ENCODE measurements at places on chromosomes 1 and 21.

- DNase-seq = no peak
Measured at GRCh38 chr1:105914403-105914802, 1142.1 kb upstream of the PRMT6 start.

GRCh38 chr1:227950735-227951346 lies 3.1 kb upstream of the WNT9A start:
- no peak for DNase-seq

DNA sequence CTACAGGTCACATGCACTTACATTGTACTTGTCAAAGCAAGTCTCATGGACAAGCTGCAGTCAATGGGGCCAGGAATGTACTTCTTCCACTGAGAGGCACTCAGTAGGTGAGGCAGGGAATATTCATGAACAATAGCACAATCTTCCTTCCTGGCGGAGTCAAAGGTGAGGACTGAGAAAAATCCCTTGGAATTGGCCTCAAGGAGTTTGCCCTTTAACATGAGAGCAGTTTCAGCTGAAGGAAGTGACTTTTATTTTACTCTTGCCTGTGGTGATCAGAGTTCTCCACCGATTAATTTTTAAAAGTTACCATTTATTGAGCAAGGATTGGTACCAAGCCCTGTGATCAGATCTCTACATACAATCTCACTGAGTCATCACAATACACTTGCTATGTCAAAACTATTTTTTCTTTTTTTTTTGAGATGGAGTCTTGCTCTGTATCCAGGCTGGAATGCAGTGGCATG lies 11.2 kb upstream of the AK2 start:
- DNase-seq = no peak

DNA sequence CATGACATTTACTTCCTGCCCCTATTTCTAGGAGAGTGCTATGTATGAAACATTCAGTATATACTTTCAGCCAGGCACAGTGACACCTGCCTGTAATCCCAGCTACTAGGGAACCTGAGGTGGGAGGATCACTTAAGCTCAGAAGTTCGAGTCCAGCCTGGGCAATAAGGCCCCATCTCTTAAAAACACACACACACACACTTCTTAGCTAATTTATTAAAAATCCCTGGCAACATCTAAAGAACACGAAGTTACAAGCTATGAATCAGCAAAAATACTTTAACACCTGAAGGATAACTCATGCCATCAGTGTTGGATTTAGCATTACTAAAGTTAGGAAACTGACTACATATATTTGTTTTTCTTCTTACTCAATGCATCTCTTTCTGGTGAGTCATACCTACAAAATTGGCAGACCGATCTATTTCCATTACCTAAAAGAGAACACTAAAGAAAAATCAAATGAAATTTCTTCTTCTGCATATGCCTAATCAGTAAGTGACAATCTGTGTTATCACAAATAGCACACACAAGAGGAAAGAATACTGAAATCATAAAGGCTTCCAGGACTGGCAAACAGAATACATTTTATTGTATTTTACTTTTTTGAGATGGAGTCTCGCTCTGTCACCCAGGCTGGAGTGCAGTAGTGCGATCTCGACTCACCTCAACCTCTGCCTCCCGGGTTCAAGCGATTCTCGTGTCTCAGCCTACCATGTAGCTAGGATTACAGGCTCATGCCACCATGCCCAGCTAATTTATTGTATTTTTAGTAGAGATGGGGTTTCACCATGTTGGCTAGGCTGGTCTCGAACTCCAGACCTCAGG lies 41.4 kb downstream of the RNF115 start:
- no peak for DNase-seq

- DNase-seq = no peak
Measured at GRCh38 chr1:203871114-203871880, 9.9 kb downstream of the SNRPE start.

- peak; percentile 59 for DNase-seq
Measured at GRCh38 chr1:154557939-154558719, at the start of gene UBE2Q1. UBE2Q1 (minus strand) TSS chr1:154558662; CDS start chr1:154558553, 109 bp downstream.

GRCh38 chr1:41073971-41074370 lies 52.4 kb upstream of the SLFNL1 start:
- DNase-seq = no peak

- no peak for DNase-seq
Measured at GRCh38 chr1:221832151-221832550, 90.3 kb upstream of the DUSP10 start.

- DNase-seq = no peak
Measured at GRCh38 chr1:20399606-20400180, 86.3 kb downstream of the CAMK2N1 start.

GRCh38 chr21:41504030-41504429 lies 3.9 kb downstream of the TMPRSS2 start:
- no peak for DNase-seq

GRCh38 chr1:204495078-204495753 lies 611 bp upstream of the PIK3C2B start:
- DNase-seq = no peak

GRCh38 chr21:43950936-43951335 lies 61.2 kb upstream of the TRAPPC10 start:
- DNase-seq = no peak

DNA sequence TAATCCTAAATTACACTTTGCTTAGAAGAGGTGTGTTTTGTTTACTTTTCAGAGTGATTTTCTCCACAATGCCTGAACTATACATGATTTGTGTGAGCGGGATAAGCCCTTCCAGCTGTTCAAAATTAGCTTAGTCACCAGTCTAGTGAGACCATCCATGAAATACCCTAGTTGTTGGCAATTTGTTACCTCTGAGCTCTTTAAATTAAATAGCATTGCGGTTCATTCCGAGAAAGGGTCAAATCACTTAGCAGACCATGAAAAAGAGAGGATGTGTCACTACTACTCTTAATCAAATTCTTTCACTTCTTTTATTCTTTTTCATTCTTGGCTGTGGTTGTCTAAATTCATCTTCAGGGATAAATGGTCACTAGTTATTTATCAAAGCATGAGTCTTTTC lies 11.9 kb upstream of the VAV3 start:
- no peak for DNase-seq

DNA sequence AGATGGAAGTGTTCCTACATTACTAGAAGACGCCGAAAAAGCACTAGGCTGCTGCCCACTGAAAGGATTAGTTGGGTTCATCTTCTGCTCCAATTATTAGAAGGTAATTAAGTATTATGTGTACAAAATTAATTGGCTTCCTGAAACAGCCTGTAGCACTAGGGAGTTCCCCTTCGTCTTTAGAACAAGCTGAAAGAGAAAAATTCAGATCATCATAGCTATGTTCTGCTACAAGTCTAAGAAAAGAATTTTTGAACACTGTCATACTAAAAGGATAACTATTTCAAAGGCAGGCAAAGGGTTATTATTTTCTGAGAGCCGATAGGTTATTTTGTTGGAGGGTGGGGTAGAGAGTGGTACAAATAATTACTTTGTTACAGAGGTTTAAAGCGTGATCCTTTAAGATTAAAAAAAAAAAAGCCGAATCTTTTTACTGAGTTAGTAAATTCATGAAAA lies at the start of gene MCM3AP:
TSS of gene MCM3AP (minus strand) at position 406 of the 456 bp plus-strand sequence. CDS start at position 81, 325 bp downstream.
- no peak for DNase-seq

GRCh38 chr1:70896224-70896623 lies 151.4 kb downstream of the PTGER3 start:
- no peak for DNase-seq

GRCh38 chr1:206691604-206692003 lies 6.9 kb downstream of the MAPKAPK2 start:
- DNase-seq = no peak

GRCh38 chr1:156118177-156118868 lies 3.8 kb downstream of the LMNA start:
- DNase-seq = no peak

DNA sequence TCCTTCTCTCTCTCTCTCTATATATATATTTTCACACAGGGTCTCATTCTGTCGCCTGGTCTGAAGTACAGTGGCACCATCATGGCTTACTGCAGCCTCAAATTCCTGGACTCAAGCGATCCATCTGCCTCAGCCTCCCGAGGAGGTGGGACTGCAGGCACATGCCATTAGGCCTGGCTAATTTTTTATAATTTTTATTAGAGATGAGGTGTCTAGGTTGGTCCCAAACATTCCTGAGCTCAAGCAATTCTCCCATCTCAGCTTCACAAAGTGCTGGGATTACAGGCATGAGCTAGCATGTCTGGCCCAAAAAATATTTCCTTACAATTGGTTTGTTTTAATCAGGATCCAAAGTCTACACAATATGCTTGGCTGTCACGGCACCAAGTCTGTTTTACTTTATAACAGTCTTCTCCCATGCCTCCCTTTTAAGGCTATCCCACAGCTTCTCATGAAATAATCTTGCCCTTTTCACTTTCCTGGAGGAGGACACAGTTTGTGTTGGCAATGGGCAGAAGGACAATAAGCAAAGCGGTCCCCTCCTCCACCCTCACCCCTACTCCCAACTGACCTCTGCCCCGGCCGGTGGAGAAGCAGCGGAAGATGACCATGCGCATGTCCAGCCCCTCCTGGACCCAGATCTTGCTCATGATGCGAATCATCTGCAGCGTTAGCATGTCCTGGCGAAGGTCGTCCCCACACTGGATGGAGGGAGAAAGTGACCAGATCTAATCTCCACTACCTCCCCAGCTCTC lies 28.2 kb upstream of the PPP1R15B start:
- DNase-seq = no peak

- no peak for DNase-seq
Measured at GRCh38 chr21:25999921-26000582, 170.5 kb downstream of the APP start.

GRCh38 chr1:172040466-172040865 lies 199.2 kb downstream of the DNM3 start:
- DNase-seq = no peak

- DNase-seq = no peak
Measured at GRCh38 chr1:30332116-30333094, 391.0 kb downstream of the MATN1 start.

GRCh38 chr1:216758161-216758560 lies 34.9 kb upstream of the ESRRG start:
- no peak for DNase-seq

DNA sequence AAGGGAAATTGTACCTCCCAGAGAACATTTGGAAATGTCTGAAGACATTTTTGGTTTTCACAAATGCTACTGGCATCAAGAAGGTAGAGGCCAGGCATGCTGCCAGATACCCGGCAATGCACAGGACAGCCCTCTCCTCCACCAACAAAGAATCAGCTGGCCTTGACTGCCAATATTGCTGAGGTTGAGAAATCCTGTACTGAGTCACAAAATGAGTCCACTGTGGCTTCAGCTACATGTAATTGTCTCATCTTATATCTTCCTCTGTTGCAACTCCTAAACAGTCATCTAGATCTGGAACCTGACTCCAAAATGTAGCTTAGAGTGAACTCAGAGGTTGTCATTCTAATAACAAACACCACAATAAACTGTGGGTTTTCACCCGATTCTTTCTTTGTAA lies 327.5 kb upstream of the POGK start:
- DNase-seq = no peak

DNA sequence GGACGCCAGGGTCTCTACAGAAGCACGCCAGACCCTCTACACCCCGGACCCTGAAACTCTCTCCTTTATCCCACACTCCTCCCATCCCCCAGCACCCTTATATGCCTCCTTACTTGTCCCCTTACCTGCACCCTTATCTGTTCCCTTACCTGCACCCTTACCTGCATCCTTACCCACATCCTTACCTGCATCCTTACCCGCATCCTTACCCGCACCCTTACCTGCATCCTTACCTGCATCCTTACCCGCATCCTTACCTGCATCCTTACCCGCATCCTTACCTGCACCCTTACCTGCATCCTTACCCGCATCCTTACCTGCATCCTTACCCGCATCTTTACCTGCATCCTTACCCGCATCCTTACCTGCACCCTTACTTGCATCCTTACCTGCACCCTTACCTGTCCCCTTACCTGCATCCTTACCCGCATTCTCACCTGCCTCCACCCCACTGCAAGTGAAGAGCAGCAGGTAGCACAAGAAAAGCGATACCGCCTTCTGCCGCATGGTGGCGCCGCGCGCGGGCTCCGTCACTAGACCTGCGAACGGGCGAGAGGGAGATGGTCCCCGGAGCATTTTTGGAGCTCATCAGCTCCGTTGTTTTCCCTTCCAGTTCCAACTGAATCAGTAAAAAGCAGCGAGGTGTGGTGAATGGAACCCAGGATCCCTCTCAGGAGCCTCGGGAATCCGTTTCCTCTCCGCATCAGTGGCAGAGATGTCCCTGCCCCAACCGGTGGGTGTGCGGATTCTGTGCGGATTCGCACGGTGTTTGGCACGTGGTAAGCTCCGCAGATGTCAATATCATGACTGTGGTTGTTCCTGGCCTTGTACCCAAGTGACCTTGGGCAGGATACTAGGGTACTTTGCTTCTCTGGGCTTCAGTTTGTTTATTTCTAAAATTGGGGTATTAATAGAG lies 2.9 kb downstream of the IFI6 start:
- DNase-seq = peak; percentile 84

DNA sequence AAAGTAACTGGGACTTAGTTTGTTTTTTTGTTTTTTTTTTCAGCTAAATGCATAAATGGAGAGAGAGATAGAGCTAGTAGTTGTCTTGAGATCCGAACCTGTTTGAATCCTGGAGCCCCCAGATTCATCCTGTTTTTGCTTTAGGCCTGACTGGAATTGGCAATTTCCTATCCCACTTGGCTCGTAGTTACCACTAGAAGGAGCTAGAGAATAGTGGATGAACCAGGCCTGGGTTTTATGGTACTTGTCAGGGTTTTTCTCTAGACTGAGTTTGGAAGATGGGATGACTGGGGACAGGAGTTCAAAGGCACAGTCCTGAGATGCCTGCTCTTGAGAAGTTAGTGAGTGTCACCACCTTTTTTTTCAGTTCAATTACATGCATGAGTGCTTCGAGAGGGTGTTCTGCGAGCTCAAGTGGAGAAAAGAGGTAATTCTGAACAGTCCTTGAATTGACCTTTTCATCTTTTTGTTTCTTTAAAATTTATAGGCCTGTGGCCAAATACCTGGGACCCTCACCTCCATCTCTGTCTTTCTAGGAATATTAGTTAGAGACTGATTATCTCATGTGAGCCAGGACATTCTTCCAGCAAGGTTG lies 23.4 kb downstream of the CELF3 start:
- no peak for DNase-seq

DNA sequence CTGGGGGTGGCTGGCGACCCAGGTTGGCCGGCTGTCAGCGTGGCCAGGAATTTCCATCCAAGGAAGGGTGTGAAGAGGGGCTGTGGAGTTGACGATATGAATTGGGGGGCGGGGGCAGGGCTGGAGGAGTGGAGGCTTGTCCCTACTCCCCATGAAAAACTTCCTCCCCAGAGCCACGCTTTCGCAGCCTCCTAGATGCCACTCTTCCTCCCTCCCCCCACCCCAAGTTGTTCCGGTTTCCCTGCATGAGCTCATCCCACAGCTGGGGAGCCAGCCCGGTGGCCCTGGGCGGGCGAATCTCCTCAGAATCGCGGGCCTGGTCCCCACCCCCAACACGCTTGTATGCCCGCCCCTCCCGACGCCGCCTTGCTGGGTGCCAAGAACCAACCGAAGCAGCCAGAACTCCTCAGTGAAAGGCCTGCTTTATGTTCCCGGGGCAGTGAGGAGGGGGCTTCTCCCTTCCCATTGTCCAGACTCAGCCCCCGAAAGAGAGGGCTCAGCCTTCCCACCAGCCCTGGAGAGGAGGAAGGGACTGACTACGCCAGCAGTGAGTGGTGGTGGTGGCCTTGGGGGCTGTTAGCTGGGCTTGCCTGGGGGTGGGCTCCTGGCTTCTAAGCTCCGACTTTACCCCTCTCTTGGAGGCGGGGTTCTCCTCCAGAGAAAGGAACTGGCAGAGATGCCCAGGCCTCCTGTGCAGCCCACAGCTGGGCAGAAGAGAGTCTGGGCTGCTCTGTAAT lies 1.8 kb upstream of the CSMD2 start:
- no peak for DNase-seq

Data from ovary (tissue), 10 donors.